ENCODE measurements at places on chromosomes 4 and X. TPM values are rescaled to one million over a fixed set of nuclear protein-coding genes. Genes with fewer than 3 reads are reported as not detected.

LNX1 gene
- polyA plus RNA-seq, result 6.4 TPM

PNMA5 gene
- not detected for polyA plus RNA-seq

PORCN gene
- 4.0 TPM for polyA plus RNA-seq

- DNase-seq, result no peak
Observed at GRCh38 chr4:21780148-21780547, 168.4 kb downstream of the KCNIP4 start.

GRCh38 chrX:30904186-30904585, 15.1 kb upstream of the TAB3 start:
- DNase-seq, result no peak

- no peak for DNase-seq
Observed at GRCh38 chr4:14177987-14178386, 550.5 kb upstream of the BOD1L1 start.

DNA sequence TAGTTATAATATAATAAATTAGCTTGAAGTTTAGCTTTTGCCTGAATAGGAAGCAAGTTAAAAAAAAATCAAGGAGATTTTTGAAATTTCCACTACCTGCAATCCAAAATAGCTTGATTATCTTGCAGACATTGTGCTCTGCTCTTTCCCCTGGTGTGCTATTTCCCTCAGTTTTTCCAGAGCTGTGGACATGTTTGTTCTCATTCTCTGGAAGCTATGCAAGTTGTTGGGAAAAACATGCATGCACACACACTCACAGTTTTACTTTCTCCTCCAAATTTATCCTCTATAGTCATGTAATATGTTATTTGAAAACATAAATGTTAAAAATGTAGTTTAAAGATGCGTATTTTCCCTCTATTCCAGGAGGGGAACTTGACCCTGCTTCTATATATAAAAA, 225.8 kb upstream of the ARSJ start:
- peak; percentile 41 for DNase-seq

DNA sequence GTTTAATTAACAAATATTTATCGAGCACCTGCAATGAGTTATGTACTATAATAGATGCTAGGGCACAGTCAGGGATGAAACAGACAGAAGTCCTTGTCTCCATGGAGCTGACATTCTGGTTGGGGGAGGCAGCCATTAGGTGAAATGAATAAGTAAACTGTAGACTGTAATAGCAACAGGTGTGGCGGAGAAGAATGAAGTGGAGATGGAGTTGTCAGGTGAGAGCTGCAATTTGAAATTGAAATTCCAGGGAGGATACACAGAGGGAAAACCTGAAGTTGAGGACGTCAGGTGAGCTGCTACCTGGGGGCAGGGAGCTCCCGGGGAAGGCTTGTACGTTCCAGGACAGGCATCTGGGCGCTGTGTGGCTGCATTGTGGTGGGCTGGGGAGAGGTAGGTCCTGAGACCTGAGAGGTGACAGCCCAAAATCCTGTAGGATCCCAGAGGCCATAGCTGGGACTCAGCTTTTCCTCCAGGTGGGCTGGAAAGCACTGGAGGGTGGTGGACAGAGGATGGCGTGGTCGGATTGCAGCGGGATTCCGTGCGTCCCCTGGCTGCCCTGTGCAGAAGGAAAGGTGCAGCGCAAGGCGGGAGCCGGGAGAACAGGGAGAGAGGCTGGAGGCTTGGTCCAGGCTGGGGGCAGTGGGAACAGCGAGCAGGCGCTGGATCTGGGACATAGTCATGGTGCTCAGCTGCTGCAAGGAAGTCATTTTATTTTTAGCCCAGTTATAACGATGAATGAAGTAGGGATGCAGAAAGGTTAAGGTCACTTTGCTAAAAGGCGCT, 24.8 kb downstream of the CYTL1 start:
- no peak for DNase-seq

DNA sequence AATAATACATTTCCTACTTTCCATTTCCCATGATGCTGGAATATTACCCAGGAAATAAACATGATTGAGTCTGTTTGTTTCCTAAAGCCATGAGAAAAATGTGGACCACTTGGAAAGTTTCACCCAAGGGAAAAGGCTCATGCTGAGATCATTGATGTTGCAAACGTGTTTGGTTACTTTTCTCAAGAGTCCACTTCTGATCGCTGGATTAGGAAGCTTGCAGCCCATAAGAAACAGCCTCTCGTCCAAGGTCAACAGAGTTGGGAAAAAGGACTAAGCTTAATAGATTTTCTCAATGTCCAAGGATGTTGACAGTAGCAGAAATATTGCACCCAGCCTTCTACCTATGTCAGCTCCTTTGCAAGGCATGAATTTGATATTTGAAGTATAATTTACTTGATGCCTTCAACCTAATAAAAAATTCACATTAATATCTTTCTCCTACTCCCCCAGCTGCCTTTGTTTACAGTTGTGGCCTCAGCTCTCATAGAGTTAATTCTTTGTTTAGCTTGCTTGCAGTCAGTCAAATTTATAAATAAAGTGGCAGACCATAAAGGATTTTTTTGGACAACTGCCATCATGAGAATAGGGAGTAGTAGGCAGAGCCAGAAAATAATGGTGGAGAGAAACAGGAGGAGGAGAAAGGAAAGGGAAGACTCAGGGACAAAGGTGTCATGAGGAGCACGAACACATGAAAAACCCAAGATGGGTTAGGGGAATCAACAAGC, 65.6 kb upstream of the BLTP1 start:
- DNase-seq, result no peak

DNA sequence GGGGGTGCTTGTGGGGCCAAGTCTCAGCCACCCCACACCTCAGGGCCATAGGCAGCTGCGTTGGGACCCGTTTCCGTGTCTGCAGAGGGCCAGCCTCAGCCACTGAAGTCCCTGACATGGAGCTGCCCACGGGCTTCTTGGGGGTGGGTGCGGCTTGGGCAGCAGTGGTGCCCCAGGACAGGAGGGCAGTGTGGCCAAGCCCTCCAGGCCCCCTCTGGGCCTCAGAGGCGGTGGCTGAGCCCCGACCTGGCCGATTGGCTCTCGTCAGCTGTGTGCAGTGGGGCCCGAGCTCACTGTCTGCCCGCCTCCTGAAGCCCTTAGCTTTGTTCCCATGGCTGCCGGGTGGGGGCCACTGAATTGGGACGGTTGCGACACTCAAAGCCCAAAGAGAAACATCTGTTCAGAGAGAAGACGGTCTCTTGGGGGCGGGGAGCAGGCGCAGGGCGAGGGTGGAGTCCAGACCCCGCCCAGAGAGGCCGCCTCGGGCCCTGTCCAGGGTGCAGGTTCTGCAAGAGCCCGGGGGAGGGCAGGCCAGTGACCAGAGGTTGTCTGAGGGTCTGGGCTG, 9.1 kb downstream of the FGFR3 start:
- no peak for DNase-seq
